H9 (cell line): ENCODE measurements at places on chromosomes 4 and X.
A peak's percentile ranks its signal among the peaks of the same experiment; 100 is the strongest.

GRCh38 chr4:81883530-81884450 is 412.1 kb upstream of the RASGEF1B start:
- no peak for DNase-seq

- DNase-seq, result no peak
Observed at GRCh38 chr4:32987111-32987510, 2266.9 kb downstream of the PCDH7 start.

GRCh38 chr4:138680989-138681604 is 334.5 kb upstream of the NOCT start:
- peak; percentile 64 for DNase-seq

DNA sequence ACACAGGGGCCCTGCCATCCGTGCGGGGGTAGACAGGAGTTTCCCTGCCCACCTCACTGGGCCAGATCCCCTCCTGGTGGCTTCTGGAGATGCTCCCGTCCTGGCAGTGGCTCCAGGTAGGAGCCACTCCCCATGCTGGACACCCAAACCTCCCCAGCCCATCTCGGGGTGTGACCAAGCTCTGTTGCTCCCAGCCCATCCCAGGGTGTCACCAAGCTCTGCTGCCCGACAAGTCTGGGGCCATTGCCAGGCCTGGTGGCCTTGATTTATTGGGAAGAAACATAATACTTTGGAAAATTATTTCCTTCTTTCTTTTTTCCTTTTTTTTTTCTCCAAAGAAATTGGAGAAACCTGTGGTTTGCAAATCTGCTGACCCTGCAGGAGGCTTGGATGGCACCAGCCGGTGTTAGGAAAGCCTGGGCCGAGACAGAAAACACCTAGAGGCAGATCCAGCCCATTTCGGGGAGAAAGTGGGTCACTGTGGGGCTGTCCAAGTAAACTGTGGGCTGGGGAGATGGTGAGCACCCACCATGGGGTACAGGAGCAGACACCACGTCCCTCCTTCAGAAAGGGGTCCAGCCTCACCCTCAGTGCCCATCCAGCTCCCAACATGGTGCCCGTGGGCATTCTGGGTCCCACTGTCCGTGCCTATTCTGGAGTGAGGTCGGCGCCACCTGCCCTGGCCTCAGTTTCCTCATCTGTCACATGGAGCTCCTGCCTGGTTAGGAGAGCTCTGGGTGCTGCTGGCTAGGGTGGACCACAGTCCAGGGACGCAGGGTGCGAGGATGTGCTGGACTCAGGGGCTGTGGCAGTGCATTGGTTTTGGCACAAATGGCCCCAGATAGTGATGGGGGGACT is 59.4 kb upstream of the ADRA2C start:
- no peak for DNase-seq

GRCh38 chr4:1842339-1842895 is 13.5 kb downstream of the LETM1 start:
- DNase-seq, result peak; percentile 51

GRCh38 chr4:119261986-119262385 is 49.5 kb downstream of the USP53 start:
- no peak for DNase-seq

DNA sequence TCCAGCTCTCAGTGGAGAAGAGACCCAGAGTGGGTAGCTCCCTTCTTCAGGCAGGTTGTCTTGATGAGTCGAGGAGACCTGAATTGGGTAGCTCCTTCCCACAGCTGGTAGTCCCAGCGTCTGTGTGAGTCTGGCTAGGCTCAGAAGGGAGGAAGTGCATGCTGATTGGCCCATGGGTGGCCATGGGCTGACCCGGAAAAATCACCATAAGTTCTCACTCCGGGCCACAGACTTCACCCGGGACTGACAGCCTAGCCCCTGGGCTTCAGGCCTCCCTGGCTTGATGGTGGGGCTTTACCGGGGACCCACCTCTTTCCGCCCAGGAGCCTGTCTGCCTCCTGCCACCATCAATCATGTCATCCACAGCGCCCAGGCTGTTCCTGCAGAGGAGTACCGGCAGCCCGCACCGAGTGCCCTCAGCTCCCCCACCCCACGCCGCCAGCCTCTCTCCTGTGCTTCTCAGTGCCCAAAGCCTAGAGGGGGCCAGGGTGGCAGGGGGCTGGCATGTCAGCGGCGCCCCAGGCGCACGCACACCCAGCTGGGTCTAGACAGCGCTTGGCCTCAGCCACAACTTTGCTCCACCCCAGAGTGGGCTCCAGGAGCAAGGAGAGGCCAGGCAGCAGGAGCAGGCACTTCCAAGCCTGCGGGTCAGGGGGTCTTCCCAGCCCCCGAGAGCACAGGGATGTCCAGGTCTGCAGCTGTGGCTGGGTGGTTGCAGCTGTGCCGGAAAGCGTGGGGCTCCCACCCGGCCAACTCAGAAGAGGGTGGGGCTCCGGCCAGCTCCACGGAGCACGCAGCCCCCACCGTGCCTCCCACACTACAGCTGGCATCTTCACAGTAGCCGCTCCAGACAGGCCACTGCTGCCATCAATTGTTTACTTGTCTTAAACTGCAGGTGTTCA is 16.1 kb upstream of the SAT1 start:
- DNase-seq, result peak; percentile 30

GRCh38 chr4:11299836-11300235 is 128.9 kb downstream of the HS3ST1 start:
- no peak for DNase-seq

DNA sequence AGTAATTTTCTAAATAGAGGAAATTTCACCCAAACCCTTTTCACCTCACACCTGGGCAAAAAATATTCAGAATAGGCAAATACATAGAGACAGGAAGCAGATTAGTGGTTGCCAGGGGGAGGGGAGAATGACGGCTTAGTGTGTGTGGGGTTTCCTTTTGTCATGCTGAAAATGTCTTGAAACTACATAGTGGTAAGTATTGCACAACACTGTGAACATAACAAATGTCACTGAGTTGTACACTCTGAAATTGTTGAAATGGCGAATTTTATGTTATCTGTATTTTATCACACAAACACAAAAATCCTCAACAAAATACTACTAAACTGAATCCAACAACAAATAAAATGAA is 60.7 kb upstream of the PLAC1 start:
- no peak for DNase-seq

DNA sequence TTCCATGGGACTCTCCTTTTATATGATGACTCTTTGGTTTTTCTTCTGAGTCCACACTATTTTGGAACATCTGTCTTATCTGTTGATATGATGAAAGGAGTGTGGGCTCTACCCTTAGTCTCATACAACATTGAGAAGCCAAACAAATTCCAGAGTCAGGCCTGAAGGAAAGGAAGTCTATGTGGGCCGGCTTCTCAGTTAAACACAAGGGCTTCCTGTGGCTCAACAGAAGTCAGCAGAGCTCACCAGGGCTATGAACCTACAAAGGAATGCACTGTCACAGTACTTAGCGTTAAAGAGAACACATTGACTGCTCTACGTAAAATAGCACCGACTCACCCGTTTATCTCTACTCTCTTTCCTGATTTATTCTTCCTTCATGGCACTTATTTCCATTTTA is 641.0 kb upstream of the FRG1 start:
- DNase-seq, result no peak

GRCh38 chrX:7690842-7691241 is 152.1 kb upstream of the VCX start:
- peak; percentile 31 for DNase-seq

GRCh38 chrX:104864296-104864695 is 298.3 kb downstream of the IL1RAPL2 start:
- no peak for DNase-seq

- no peak for DNase-seq
Observed at GRCh38 chrX:149510386-149510785, 5.3 kb upstream of the IDS start.

DNA sequence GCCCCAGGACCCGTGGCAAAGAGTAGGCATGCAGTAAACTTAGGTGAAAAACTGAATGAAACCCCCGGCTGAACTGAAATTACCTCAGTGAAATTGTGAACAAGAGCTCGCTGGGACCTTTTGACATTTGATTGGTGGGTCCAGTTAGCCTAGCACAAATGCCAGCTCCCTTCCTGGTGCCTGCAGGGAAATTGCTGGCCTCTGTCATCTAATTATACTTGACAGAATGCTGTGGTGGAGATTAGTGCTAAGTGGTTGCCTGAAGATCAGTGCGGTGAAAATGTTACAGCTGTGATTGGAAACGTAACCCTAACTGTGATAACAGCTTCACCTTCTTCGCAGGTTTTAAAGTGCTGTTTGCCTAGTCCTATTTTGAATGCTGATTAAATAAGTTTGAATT is 43.0 kb downstream of the ADD1 start:
- DNase-seq, result no peak

DNA sequence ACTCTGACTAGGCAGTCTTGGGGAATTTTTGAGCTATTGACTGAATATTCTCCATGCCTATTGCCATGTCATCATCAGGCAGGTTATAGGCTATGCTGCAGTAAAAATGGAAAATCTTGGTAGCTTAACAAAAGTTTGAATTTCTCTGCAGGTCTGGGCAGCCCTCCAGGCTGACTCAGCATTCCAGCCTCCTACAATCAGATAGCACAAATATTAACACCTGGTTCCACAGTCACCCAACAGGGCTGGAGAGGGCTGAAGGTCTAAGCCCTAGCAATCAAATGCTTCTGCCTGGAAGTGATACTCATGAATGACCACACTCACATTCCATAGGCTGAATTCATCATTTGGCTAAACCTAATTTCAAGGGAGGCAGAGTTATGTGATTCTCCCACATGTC is 9.6 kb upstream of the PPP3CA start:
- DNase-seq, result no peak

GRCh38 chr4:123824524-123824923 is 427.9 kb downstream of the SPRY1 start:
- no peak for DNase-seq

DNA sequence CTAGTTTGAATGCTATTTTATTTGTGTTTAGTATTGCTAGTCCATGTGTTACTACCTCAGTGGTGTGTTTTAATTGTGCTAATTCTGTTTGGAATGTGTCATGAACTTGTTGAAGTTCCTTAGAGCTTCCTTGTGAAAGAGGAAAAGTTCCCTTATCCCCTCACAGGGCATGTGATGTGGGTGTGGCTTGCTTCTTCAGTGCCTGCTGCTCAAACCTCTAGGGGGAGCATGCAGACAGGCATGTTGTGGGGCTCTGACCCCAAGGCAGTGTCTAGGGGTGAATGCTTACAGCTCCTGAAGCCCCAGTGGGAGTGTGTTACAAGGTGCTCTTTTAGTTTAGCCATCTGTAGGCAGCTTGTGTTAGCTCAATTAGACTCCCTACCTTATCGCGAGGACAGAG is 86.5 kb downstream of the MAGED4 start:
- peak; percentile 67 for DNase-seq

DNA sequence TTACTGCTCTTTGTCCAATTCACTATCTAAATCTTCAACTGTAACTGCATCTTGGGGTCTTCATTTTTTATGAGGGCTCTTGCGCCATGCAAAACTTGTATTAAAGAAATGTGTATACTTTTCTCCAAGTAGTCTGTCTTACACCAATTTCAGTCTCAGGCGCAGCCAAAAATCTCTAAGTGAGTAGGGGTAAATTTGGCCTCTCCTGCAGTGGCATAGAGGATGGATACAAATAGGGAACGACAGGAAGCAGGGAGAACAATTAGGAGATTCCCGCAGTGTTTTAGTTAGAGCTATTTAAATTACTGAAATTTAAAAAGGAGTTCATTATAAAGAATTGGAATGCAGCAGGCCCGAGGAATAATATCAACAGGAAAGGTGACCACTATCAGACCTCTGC is 30.2 kb downstream of the DMP1 start:
- DNase-seq, result no peak

DNA sequence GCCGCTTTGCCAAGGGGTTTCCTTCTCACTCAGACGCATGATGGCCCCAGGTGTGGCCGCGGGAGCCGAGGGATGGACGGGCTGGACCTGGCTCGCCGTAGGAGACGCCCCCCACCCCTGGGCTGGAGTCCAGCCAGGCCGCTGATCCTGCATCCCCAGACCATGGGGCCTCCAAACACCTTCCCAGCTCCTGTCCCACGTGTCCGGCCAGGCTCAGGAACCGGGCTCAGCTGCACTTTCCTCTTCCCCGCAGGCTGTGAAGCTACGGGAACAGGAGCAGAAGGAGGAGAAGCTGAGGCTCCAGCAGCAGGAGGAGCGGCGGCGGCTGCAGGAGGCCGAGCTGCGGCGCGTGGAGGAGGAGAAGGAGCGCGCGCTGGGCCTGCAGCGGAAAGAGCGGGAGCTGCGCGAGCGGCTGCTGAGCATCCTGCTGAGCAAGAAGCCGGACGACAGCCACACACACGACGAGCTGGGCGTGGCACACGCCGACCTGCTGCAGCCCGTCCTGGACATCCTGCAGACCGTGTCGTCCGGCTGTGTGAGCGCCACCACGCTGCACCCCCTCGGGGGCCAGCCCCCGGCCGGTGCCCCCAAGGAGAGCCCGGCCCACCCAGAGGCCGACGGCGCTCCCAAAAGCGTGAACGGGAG is 9.1 kb downstream of the AKAP17A start:
- DNase-seq, result no peak

DNA sequence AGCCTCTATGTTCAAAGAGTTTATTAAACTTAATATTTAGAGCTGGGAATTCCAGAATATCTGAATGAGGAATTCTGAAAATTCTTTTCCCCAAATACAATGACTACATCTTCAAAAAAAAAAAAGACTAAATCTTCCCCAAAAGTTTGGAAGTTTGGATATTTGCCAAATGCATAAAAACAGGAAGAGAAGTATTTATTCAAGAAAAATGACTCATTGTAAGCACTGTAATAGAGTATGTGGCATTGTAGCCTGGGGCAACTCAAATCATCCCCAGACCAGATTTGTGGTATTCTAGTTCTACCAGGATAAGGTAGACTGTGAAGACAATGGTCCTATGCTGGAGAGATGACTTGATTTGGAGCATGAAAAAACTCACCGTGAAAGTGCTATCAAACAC is 78.5 kb upstream of the PDHA2 start:
- no peak for DNase-seq

DNA sequence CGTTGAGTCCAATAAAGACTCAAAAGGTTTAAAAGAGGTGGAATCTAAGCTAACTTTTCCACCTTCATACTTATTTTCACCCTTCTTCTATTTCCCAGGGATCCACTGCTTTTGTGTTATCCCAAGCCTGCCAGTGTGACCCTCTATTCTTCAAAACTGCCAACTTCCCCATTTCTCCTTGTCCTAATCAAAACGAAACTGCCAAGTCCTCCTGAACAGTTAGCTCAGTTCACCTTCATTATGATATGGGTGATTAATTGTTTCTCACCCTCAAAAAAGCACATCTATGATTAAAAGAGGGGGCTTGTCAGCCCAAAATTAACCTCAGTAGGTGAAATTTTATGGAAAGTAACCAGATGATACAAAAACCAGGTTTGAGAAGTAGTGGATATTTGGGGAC is 108.4 kb downstream of the GUCY2F start:
- DNase-seq, result no peak

- DNase-seq, result no peak
Observed at GRCh38 chrX:16827225-16827624, 41.0 kb downstream of the TXLNG start.

GRCh38 chrX:116873671-116874070 is 410.9 kb upstream of the CT83 start:
- DNase-seq, result no peak

DNA sequence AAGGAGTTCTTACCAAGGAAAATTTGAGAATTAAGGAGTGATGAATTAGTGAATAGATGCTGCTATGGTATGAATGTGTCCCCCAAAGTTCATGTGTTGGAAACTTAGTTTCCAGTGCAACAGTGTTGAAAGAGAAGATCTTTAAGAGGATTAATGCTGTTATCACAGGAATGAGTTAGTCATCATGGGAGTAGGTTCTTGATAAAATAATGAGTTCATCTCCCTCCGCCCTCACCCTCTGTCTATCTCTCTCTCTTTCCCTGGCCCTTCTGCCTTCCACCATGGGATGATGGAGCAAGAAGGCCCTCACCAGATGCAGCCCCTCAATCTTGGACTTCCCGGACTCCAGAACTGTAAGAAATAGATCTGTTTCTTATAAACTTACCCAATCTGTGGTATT is 38.3 kb upstream of the KLHL8 start:
- no peak for DNase-seq
